ENCODE measurements at places on chromosomes 12 and 14.

DNA sequence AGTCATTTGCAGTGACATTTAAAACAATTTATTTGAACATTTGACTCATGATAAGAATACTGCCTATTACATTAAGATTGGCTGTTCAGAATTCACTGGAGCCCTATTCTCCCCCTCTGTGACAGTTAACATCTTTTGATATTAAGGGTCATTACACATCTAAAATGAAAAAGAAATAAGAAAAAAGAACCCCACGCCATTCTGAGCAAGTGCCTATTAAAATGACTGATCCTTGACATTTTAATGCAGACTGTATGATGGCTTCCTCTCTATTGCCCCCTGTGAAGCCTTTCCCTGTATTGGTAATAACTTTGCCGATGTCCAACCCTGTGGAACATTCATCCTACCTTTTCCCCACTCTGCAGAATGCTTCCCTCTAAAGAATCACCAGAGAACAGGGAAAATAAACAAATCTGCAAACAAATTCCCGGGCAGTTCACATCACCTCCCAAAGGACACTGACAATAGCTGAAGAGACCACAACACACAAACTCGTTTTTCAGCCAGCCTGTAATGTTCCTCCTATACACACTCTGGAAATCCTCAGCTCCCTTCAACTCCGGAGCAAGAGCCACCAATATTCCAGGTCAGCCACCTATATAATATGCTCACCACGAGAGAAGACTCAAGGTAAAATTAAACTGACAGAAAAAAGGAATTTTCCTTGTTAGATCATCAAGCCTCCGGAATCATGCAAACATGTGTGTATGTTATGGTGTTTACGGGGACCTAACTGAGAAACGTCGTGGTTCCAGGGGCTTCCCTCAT lies 2.1 kb downstream of the NIN start:
- DNase-seq = no peak

DNA sequence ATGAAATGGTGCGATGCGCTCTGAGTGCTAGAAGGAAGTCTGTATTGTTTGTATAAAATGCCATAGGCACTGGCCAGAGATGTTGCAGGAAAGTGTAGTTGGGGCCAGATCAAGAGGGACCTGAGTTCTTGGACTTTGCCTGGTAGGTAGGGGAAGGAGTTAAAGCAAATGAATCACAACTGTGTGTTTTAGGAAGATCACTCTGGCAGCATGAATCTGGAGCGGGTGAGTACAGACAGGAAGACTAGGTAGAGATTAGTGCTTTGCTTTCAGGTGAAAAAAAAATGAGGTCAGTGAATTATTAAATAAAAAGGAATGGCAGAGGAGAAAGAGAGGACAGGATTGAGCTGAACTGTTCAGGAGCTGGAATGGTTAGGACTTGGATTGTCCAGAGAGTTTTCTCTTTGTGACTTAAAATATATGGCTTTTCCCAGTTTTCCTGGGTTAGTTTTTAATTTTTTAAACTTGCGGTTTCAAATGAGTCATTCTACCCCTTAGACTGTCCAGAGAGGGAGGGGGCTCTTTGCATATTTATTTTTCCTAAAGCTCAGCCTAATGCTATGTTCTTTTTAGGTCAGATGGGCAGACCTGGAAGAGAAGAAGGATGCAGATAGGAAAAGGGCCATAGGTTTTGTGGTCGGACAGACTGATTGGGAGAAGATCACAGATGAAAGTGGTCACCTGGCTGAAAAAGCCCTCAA lies 41.1 kb downstream of the PROX2 start:
- DNase-seq = no peak

- no peak for DNase-seq
Observed at GRCh38 chr12:27922531-27923139, 49.9 kb downstream of the PTHLH start.

GRCh38 chr12:76190299-76190698 lies 105.8 kb upstream of the NAP1L1 start:
- no peak for DNase-seq

- DNase-seq = no peak
Observed at GRCh38 chr12:99383258-99383657, 264.3 kb upstream of the GARIN6 start.

- DNase-seq = no peak
Observed at GRCh38 chr12:9763025-9763424, 2.3 kb upstream of the CD69 start.

GRCh38 chr12:126359216-126359615 lies 1294.0 kb downstream of the AACS start:
- DNase-seq = no peak

- no peak for DNase-seq
Observed at GRCh38 chr14:58736606-58737005, 98.8 kb downstream of the DACT1 start.

GRCh38 chr14:68137704-68138619 lies 318.4 kb downstream of the RAD51B start:
- no peak for DNase-seq

- no peak for DNase-seq
Observed at GRCh38 chr12:6301721-6302120, 8.8 kb upstream of the PLEKHG6 start.

- DNase-seq = no peak
Observed at GRCh38 chr14:42023452-42023851, 416.8 kb downstream of the LRFN5 start.

DNA sequence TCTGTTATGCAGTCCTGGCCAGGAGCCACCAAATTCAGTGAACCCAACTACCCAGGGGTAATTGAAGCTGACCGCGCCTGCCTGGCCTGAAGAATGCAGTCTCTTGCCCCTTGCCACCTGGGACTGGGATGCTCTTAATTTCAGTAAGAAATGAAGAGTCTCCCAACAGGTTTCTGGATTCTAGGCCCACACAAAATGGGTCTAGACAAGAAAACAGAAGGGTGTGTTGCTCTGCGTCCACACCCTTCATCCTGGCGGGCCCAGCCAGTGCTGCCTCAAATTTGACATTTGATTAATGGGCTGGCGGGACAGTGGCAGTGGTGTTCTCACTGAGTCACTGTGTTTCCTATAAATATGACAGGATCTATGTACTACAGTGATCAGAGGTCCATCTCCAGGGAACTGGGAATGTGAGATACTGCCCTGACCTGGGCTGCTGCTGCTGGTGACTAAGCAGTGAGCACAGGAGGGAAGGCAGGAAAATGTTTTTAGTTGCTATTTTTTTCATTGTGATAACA lies 6.5 kb downstream of the TMEM253 start:
- DNase-seq = no peak

GRCh38 chr12:117236456-117237001 lies 46.3 kb upstream of the FBXO21 start:
- DNase-seq = peak; percentile 60

GRCh38 chr12:121214166-121214777 lies 4.3 kb downstream of the P2RX4 start:
- no peak for DNase-seq

DNA sequence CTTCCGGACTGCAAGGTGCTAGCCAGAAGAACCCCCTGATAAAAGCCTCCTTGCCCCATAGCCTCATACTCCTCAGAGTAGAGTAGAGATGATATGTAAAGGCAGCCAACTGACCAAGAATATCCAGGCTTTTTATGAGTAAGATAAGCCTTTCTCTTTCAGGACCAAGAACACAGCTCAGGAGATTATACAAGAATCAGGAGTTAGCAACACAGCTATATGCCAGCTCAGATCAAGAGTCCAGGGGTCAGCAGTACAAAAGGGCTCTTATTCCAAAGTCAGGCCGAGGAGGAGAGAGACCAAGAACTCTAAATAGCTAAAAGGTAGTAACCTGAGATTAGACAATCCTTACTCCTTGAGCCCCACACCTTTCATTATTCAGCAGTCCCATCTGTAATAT lies 135.3 kb downstream of the BTG1 start:
- DNase-seq = no peak

GRCh38 chr14:88196925-88197324 lies 126.1 kb downstream of the KCNK10 start:
- no peak for DNase-seq

GRCh38 chr12:105899589-105899988 lies 239.2 kb downstream of the NUAK1 start:
- DNase-seq = no peak

DNA sequence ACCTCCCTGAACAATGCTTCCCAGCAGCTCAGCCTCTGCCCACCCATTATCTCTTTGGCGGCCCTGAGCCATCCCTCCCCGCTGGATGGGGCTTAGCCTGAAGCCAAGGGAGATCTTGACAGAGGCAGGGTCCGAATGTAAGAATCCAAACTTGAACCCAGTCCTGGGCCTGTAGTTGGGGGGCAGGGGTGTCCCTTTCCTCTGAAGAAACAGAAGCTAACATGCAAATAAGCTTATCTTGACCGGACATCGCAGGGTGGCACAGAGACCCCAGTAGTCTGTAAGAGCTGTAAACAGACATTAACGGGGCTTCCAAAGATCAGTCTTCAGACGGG lies 6.0 kb downstream of the DLK1 start:
- DNase-seq = no peak

DNA sequence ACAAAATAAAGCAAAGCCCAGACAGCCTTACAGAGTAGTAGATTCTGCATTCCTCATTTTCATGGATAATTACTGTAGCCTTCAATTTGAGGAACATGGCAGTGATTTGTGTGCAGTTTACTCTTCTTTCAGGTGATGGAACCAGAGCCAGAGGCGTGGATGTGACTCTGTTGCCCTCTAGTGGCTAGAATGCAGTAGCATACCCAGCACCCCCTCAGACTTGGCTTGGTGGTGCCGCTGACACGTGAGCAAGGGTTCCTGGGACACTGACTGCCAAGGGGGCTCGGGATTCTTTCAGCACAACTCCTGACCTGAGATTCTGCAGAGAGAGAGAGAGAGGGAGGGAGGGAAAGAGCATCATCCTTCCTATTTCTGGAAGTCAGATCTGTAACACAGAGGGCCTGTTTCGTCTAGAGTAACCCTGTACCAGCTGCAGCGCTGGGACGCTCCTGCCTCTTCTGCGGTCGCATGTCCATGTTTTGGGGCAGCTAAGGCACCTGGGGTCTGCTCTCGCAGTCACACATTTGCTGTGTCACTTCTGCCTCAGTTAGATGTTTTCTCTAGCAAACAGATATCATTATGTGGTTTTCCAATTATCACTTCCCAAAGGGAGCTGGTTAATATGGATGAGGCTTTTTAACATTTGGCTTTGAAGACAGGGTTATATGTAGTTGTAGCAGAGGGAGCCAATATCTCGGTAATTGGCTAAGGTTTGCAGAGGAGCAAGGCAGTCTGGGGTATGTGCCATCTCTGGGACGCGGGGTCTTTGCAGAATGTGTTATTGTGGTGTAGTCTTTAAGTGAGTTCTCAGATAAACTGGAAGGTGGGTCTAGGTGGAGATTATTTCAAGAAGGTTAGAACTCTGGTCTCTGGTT lies 428.1 kb downstream of the NRXN3 start:
- DNase-seq = peak; percentile 16

DNA sequence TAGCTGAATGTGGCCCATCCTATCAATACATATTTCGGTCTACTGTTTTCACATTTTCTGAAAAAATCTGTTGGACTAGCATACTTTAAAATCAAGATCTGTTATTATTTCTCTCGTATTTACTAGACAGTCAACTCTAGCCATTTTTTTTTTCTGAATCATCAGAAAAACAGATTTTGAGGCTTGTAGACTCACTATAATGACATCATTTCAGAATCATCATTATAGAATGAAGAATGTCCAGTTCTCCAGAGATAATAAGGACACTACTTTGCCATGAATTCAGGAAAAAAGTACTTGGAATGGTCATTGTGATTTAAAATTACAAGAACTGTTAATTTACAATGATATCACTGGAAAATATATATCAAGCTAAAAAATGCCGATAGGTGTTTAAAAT lies 589.8 kb downstream of the KCNH5 start:
- DNase-seq = no peak

DNA sequence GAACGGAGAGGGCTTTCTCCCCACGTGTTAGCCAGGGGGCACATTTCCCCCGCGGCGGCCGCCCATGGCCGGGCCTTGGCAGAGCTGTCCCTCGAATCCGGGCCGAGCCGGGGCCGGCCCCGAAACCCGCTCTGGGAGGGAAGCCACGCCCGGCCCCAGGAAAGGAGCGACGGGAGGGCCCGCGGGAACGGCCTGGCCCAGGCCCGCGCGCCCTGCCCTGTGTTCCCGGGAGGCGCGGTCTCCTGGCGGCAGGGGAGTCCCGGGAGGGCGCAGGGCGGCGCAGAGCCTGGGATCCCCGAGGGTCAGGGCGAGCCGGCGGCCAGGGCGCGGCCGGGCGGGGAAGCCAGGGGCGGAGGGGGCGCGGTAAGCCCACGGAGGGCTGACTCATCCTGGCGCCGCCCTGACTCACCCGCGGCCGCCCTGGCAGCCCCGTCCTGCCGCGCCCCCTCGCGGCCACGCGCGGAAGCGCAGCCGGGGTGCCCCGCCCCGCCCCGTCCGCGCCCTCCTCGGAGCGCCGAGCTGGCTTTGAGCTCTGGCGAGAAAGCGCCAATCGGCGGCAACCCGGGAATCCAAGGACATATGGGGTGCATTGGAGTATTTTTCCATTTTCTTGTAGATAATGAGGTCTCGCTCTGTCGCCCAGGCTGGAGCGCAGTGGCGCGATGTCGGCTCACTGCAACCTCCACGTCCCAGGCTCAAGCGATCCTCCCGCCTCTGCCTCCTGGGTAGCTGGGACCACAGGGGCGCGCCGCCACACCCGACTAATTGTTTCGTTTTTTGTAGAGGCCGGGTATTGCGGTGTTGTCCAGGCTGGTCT lies 31.8 kb upstream of the PLEKHG6 start:
- DNase-seq = peak; percentile 79

DNA sequence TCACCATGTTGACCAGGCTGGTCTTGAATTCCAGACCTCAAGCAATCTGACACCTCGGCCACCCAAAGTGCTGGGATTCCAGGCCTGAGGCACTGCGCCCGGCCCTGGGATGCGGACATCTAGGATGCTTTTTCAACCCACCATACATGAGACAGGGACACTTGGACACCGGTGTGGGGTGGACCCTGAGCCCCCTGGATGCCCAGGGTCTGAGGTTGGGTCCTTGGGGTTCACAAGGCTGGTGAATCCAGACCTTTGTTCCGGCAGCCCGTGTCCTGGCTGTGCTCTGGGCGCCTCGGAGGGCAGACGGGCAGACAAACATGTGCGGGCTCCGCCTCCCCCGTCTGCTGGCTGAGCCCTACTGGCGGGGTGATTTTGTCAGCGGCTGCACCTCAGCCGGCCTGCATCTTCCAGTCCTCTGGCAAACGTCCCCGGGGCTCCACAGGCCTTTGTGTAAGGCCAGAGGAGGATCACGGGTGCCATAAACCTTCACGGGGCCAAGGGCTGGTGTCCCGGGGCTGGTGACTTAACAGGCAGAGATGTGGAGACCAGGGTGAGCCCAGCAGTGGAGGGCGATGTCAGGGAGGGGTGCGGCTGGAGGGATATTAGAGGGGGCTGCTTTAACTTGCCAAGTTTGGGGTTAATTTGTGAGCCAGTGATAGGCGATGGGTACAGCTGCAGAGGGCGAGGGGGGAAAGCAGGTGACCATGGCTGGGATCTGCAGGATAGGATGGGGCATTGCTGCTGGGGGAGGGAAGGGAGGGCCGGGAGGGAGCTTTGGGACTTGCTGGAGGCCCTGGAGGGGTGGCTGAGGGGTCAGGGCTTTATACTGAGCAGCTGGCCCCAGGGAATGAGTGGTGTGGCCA lies 5.8 kb downstream of the ASPG start:
- no peak for DNase-seq

- DNase-seq = peak; percentile 53
Observed at GRCh38 chr12:124321040-124321481, 26.2 kb downstream of the RFLNA start.

Measured in activated T-helper 2 cell treated with anti-CD3 and anti-CD28 coated beads, Interferon-gamma antibody, Interleukin-2, Interleukin-4, amounts not matched to agents 10 μg/mL and 5 μg/mL and 100 μg/mL, durations not matched to agents 14 hours and 24 hours and 36 hours (primary cell).